ENCODE measurements at places on chromosomes 6 and 20. TPM values are rescaled to one million over a fixed set of nuclear protein-coding genes. Genes with fewer than 3 reads are reported as not detected.
A peak's percentile ranks its signal among the peaks of the same experiment; 100 is the strongest.

GRCh38 chr6:10014557-10014956, 400.3 kb downstream of the TFAP2A start:
- no peak for DNase-seq

The KIF25 gene
- under 0.01 TPM for total RNA-seq

DNA sequence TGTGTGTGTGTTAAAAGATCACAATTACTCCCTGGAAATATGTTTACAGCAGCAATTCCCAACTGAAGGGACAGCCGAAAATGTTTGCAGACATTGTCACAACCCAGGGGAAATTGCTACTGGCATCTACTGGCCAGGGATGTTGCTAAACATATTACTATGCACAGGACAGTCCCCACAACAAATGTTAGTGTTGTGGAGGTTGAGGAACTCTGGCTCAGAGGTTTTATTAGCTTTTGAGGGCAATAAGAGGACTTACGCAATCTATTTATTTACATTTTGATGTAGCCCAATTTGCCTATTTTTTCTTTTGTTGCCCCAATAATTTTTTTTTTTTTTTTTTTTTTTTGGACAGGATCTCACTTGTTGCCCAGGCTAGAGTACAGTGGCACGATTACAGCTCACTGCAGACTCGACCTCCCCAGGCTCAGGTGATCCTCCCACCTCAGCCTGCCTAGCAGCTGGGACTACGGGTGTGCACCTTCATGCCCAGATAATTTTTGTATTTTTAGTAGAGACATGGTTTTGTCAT, 154.1 kb downstream of the RPS12 start:
- DNase-seq: no peak

The UBD gene
- total RNA-seq: not detected

The C4A gene
- total RNA-seq: 6.0 TPM

GRCh38 chr6:13877051-13877450, 47.7 kb upstream of the RNF182 start:
- DNase-seq: no peak

DNA sequence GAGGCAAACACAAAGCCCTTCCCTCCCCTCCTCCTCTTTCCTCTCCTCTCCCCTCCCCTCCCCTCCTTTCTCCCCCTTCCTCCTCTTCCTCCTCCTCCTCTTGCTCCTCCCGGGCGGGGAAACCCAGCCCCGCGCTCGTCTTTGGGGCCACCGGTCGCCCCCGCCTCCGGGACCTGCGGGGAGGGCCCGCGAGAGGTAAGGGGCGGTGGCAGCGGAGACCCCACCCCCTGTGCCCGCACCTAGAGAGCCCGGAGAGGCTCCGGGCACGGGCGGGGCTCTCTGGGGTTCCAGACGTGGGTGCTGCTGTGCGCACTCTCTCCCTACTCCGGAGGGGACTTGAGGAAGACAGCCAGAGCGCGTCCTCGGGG, at the start of gene RIN2:
RIN2 (plus strand) TSS at position 126 of the 368 bp plus-strand sequence. CDS start 131,344 bp downstream, outside the sequence.
- DNase-seq: no peak

The PHF1 gene
- 30.2 TPM for total RNA-seq

GRCh38 chr20:7672571-7672970, 267.7 kb downstream of the HAO1 start:
- no peak for DNase-seq

DNA sequence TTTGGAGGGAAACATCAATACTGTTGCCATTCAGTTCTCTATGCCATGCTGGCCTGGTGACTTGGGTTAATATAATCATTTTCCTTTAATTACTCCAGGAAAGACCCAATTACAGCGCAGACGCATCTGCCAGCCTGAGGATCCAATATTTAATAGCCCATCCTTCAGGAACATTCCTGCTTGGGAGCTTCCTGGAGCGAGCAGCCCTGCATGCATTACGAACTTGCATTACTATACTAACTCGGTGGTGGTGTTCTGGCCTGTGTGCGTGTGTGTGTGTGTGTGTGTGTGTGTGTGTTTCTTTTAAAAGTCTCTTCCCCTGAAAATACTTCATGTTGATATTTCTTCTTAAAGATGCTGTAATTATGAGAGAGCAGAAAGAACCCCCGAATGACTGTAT, 26.5 kb downstream of the PMEPA1 start:
- no peak for DNase-seq

DNA sequence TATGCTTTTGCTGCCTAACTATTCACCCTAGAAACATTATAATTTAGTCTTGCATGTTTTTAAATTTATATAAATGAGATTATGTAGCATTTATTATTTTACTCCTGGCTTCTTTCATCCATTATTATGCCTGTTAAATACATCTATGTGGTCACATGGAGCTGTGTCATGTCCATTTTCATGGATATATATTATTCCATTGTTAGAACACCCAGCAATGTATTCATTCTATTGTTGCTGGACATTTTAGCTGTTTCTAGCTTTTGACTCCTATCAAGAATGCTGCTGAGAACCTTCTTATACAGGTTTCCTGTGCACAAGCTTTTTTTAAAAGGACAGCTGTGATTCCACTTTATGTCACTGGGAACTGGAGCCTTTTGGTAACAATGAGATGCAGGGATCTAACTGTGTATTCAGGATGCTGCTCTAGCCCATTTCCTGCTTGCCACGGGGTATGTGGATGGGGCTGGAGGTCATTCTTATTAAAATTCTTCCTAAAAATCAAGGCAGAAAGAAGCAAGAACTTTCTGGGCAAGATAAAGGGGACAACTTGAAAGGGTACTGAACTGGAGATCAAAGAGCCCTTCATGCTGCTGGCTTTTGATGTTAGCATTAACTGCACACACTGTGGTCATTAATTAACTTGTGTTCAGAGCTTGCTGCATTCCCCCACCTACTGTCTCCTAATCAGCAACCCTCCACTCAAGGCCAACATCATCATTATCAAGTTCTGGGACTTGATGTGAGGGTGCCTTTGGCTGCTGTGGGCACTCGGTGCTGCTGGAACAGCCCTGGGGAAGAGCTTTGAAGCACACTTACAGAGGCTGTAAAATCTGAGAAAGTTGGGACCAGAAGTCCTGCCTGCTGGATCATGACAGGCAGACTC, 96.6 kb upstream of the AKIRIN2 start:
- no peak for DNase-seq

DNA sequence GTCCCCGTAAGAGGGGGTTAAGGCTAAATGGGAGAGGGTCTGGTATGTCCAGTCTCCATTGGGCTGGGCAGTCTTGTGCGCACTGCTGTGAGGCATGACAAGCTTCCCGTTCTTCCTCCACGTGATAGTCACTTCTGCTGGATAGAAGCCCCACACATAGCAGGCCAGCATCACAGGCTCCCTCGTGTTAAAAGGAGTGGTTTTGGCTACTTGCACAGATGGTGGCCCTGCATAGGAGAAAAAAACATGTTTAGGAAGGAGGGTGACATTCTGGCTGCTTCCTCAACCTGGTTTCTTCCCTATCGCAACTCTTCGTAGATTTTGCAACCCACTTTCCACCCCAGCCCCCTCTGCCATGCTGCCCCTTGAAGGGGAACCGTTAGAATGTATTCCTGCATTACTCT, 3.6 kb downstream of the HLA-DMB start:
- no peak for DNase-seq

The SPAG4 gene
- total RNA-seq: 8.1 TPM

DNA sequence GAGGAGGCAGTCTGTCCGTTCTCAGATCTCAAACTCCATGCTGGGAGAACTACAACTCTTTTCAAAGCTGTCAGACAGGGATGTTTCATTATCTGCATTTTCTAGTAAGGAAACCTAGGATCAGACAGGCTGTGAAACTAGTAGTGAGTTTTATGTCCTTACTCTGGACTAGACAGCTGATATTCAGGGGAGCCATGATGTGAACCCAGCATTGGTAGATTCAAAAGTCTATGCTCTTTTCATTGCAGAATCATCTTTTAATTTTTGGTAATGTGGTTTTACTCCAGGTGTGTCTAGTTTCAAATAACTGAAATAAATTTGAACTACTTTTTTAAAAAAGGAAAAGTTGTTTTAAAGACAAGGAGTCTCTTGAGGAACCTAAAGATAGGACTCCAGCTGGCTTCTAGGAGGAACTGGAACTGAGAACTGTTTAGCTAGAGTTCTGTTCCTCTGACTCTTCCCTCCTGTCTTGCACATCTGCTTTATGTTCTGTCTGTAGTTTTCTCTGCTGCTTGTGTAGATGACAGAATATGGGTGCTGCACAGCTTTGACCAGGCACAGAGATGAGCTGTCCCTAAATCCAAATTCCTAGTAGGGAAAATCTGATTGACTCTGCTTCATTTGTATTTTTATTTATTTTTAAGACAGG, 27.8 kb upstream of the RNF144B start:
- no peak for DNase-seq

DNA sequence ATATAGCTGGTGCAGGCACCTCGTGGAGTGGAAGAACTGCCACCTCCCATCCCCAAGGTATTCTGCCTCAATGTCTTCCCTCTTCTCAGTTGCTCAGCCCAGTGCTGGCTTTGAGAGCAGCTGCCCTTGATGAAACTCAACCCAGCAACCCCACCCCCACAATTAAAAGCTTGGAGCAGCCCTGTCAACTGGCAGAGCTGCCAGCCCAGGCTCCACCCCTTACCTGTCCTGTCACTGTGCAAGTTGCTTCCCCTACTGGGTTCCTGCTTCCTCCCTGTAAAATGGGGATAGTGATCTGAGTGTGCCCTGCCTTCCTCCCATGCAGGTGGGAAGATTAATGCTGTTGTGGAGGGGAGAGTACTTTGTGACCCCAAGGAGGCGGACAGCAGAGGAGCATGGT, 4.5 kb downstream of the TMEM63B start:
- no peak for DNase-seq

The BPI gene
- total RNA-seq: not detected

GRCh38 chr20:24450177-24450576, 19.3 kb upstream of the SYNDIG1 start:
- no peak for DNase-seq

GRCh38 chr20:13105864-13106457, 97.2 kb downstream of the SPTLC3 start:
- DNase-seq: peak; percentile 60

DNA sequence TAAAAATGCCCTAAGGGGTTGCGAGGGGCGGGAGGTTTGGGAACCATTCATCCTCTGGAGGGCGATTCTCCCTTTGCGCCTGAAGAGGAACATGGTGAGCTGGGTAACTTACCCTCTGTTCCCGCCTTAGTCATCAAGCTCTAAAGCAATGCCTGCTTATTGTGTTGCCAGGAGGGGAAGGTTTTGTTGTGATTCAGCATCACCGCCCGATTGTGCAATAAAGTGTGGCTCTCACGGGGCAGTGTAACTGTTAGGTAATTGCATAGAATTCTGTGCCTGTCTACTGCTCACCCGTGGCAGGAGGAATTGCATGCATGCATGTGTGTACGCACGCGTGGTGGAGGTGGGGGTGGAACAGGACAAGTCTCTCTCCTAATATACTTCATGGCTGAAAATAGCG, 95.5 kb upstream of the AGPAT4 start:
- DNase-seq: peak; percentile 82

The TAF11 gene
- total RNA-seq: 15.8 TPM

DNA sequence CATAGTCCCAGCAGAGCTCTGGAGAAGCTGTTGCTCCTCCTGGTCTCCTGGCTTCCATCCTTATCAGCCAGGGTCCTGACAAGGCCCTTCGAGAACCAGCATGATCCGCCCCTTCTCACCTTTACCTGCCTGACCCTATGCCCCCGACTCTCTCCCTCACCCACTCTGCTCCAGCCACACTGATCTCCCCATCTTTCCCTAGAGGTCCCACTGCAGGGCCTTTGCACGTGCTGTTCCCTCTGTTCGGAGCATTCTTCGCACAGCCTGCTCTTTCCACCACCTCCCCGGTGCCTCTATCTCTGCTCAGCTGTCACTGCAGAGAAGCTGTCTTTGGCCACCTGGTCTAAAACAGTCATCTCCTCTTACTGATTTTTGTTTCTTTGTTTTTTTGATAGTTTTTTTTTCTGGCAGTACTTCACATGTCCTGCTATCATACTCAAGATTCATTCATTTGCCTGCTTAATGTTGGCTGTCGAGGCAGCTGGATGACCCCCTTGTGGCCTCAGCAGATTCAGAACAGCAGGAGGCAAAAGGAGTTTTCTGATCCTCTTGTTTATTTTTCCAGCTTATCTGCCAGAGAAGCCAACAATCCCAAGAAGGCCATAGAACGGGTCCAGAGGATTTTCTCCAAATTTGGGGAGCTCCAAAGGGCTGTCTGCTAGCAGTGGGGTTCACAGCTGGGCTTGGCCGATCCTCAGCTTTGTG, 1.6 kb upstream of the PTGIS start:
- peak; percentile 71 for DNase-seq

- DNase-seq: peak; percentile 46
Measured at GRCh38 chr6:96626759-96627364, 63.9 kb downstream of the FHL5 start.

- no peak for DNase-seq
Measured at GRCh38 chr6:72894091-72894490, 272.2 kb downstream of the KCNQ5 start.

GRCh38 chr6:109671733-109672132, 19.3 kb downstream of the AK9 start:
- DNase-seq: peak; percentile 32

The SLC35D3 gene
- not detected for total RNA-seq

DNA sequence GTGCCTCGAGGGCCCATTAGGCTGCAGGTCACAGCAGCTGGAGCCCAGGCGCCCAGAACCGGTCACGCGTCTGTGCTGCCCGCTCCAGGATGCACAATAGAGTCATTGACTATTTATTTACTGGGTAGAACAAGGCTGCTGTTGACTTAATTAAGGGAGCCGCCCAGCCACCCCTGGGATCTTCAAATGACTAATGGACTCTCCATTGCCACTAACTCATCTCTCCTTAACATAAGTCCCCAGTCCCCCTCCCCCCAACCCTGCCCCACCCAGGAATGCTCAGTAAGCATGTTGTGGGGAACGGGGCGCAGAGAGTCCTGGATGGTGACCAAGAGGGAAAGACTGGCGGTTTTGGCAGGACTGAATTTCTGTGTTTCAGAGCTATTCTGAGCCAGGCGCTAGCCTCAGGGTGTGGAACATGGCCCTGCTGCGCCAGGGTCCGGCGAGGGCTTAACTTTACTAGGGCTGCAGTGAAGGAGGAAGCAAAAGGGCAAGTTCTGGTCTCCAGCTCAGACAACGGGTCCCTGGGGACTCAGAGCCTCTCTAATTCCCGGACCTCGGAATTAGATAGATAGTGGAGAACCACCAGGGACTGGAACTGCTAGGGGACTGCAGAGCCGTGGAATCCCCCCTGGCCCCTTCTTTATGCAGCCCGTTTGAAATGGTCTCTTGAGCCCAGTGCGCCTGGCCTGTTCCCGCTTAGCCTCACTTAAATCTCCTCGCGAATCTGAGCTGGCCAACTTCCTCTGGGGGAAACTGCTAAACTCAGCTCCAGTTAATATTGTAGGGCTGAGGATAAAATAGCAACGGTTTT, 1.5 kb upstream of the GRIK2 start:
- no peak for DNase-seq

- DNase-seq: no peak
Measured at GRCh38 chr6:110345025-110345424, 13.1 kb downstream of the METTL24 start.

DNA sequence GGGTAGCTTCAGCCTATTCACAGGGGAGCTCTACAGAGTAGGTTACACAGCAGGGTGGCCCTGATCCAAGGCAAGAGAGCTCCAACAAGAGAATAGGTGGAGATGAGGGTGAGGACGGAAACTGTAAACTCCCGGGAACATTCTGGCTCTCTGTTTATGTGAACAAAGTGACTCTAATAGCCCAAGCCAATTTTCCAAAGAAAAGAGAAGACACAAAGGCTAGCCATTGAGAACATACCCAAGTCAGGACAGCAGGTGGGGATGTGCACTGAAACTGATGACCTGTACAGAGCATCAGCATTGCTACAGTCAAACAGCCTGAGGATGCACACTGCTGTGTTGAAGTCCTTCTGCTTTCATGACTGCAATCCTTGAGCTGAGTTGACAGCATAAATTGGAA, 136.0 kb upstream of the TOP1 start:
- no peak for DNase-seq

The MDC1 gene
- 4.7 TPM for total RNA-seq

- DNase-seq: no peak
Measured at GRCh38 chr6:10615675-10616074, 78.7 kb downstream of the C6orf52 start.

The CNKSR3 gene
- 4.7 TPM for total RNA-seq

Measured in fibroblast of villous mesenchyme (primary cell).